NCI-H524 treated with DMSO at 0.1 percent for 48 hours (cell line): ENCODE measurements at places on chromosomes 6 and 20.

GRCh38 chr6:14921170-14921569, 324.7 kb upstream of the JARID2 start:
- DNase-seq, result no peak

DNA sequence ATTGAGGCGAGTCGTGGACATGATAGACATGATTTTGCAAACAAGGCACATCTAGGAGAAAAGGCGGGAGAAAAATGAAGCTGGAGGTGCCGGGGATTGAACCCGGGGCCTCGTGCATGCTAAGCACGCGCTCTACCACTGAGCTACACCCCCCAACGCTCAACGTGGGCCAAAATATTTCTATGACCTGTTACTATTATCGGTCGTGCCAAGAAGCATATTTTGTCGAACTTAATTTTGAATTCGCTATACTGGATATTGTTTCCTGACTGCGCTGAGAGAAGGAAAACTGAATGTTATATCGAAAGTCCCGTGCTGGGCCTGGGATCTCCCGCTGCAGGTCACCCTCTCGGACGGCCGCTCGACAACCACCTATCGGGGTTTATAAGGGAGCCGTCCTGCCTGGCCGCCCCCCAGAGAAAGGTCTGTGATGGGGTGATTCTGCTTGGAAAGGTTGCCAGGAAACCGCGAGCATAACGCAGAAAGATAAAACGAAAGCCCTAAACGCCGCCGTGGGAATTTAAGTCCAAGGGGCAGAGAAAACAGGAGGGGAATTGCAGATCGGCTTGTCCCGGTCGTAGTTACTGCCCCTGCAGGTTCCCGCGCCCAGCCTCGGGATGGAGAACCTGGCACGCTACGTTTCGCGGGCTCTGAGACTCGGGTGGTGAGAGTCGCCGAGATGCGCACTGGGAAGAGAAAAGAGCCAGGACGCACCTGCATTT, 60.0 kb downstream of the TRIM27 start:
- peak; percentile 66 for DNase-seq

DNA sequence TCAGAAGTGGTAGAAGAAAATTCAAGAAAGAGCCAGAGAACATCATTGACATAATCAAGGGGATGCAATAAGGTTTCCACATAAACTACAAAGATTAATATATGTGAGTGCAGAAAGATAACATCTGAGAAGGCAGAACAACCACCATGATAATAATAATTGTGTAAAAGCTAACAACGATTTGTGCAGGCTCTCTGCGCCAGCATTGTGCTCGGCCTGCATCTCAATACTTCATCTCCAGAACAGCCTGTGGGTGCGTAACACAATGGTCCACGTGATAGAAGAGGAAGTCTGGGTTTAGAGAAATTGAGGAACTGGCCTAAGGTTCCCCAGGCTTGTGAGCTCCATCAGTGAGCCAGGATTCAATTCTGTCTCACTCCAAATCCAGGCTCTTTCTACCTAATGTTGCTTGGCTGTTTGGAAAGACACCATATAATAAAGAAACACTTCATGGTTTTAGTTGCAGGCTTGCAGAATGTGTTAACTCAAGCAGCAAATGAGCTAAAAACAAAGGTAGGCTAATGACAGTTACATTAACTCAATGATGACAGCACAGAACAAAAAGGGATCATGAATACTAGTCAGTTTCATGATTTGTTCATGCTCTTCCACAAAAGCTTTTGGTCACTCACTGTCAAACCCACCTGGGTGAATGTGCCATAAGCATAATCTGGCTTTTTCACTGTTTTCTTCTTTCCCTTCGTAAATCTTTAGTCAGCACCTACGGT, 71.2 kb downstream of the LY86 start:
- DNase-seq, result no peak

GRCh38 chr6:97275804-97276203, 7.2 kb downstream of the MMS22L start:
- no peak for DNase-seq

DNA sequence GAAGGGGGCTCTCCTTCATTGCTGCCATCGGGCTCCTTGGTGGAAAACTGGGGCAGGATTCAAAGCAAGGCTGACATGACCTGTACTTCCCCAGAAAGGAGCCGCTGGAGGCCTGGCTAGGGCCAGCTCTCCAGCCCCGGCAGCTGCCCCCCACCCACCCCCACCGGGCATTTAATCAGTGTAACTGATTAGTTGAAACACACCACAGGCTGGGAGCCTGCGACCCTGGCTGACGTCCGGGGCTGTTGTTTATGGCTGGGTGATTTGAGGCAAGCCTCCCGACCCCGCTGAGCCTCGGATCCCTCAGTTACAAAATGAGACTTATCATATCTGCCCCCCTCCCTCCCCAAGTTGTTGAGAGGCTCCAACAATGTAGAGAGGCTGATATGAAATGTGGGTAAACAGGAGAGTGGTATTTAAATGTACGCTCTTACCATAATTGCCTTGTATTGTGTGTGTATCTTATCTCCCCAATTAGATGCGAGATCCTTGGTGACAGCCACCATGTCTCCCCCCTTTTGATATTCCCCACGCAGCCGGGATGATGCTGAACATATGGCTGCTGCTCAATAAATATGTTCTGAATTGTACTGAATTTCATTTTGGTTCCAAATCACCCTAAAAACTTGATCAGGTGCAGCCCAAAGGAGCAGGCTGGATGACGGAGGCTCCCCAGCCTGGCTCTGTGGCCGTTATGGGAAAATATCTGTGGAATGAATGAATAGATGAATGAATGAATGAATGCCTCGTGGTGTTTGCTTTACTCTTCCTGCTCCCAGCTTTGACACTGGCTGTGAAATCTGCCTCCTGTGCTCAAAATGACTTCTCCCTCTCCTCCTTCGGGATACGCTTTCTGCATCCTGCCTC, 31.8 kb upstream of the APCDD1L start:
- no peak for DNase-seq

DNA sequence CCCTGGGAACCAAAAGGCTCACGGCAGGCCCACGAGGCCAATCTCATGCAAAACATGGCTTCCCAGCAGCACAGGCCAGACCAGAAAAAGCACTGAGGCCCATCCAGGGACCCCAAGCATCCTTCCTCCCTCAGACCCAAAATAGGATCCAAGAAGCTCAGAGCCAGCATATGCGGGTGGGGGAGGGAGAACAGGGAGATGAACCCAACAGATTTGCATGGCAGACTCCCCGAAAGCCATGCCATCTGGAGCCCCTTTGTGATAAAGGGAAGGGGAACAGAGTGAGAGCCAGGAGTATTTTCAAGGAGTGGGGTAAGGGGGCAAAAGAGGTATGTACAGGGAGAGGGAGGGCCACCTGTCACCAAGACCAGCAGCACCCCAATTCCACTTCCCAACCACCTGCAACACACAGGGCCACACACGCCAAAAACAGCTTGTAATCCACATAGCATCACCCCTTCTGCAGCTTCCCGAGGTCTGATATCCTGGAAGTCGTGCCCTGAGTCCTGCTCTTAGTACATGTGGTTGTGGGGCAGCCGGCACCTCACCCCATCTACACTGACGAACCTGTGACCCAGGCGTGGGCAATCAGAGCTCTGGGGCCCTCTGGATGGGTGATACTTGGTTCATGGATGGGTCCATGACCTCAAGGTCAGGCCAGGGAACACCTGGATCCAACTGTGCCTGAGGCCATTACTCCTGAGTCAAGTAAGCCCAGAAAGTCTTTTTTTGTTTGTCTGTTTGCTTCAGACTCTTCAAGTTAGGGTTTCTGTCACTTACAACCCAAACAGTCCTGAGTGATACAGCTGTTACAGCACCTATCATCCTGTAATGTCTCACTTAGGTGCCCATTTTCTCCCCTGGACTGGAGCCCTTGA, 24.4 kb downstream of the PREX1 start:
- DNase-seq, result no peak

- no peak for DNase-seq
Measured at GRCh38 chr6:37320646-37321045, 33.1 kb upstream of the RNF8 start.

DNA sequence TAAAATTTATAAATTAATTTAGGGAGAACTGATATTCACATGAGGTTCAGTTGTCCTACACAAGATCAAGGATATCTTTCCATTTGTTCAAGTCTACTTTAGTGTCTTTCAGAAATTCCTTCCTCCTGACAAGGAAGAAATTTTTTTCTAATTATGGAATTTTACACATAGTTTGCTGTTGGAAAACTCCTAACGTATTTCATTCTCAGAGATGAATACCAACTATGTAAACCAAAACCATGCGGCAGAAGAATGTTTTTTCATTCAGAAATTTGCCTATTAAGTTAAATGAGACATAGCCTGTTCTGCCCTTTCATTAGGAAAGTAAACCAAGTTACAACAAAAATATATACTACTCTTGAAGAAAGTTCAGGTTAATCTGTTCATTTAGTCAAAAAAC, 111.2 kb upstream of the PRDM1 start:
- no peak for DNase-seq

DNA sequence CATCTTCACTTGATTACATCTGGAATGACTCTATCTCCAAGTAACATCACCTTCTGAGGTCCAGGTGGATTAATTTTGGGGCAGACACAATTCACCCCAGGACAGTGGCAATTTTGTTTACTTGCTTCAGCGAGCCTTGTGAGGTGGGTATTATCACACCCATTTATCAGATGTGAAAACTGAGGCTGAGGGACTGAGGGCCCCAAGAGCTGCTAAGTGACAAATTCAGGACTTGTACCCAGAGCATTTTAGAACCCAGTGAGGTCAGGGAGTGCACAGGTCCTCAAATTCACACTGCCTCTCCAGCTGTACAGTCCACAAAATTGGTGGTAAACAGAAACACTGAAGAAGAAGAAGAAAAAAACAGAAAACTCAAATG, 125.2 kb upstream of the PMEPA1 start:
- no peak for DNase-seq

GRCh38 chr6:91713911-91714310, 1127.0 kb upstream of the MAP3K7 start:
- no peak for DNase-seq

DNA sequence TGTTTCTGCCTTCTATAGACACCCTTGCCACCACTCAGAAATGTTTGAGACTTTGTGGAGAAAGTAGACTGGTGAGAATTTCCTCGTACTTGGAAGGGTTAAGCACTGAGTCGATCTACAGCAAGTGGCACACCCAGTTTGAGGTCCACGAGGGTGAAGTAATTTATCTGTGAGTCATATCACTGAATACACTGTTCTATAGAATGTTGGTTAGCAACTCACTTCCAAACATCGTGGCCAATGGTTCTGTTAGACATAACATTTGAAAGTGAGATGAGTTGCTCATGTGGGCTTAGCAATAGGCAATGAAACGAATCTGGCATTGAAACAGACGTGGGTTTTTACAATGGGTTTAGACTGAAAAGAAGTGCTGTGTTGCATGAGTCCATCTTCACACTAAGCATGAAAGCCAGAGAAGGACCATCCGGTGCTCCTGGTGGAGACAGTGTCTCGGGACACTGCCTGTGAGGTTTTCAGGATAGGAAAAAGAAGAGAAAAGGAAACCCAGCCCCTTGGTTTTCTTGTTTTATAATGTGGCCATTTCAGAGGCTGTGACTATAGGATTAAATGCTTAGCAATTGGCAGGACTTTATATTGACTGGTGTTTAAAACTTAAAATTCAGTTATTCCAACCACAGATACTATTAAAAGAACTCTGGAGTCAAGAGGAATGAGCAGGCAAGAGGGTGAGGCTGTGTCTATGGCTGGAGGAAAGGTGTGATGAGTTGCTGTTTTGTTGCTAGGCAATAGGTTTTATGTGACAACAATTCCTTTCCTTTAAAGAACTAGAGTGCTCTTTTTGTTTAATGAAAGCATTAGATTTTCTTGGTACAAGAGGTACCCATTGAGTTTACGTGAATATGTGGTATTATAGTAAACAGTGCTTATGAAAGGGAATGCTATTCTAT, 31.0 kb upstream of the EZR start:
- no peak for DNase-seq

- no peak for DNase-seq
Measured at GRCh38 chr6:106555767-106556166, 73.5 kb downstream of the RTN4IP1 start.

- DNase-seq, result peak; percentile 75
Measured at GRCh38 chr6:92114091-92114675, 1305.2 kb downstream of the EPHA7 start.

- no peak for DNase-seq
Measured at GRCh38 chr6:2940010-2940850, 31.1 kb downstream of the SERPINB6 start.

GRCh38 chr6:108395297-108395696, 100.4 kb downstream of the AFG1L start:
- no peak for DNase-seq

- DNase-seq, result no peak
Measured at GRCh38 chr20:62924442-62925075, 1.7 kb downstream of the DIDO1 start.

DNA sequence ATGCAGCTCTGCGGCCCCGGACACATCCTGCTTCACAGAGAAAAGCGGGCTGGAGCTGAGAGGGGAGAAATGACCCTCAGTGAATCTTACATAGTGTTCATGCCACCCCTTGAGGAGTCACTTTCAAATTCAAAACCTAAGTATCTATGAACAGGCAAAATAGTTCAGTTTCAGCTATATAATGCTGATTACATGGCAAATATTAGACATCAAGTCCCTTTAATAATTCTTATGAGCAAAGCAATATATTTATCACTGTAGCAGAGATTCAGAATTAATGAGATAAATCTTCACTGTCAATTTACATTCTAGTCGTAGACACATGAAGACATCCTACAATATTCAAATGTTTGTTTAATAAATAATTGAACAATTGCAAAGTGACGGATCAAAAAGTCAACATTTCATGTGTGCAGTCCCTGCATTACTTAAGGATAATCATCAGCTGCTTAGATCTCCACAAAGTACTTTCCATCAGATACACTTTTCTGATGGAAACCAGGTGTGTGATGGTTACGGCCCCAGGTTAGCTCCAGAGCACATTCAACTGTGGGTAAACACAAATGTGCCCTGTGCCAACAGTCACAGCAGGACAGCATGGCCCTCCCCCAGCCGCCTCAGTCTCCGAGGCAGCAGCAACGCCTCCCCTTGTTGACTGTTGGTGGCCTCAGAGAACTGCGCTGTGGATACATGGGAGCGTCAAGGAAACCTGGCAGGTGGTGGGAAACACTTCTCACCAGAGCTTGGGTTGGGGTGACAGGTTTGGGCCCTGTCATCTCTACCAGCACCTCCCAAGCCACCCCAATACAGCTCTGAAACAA, 787 bp upstream of the PRR18 start:
- no peak for DNase-seq

DNA sequence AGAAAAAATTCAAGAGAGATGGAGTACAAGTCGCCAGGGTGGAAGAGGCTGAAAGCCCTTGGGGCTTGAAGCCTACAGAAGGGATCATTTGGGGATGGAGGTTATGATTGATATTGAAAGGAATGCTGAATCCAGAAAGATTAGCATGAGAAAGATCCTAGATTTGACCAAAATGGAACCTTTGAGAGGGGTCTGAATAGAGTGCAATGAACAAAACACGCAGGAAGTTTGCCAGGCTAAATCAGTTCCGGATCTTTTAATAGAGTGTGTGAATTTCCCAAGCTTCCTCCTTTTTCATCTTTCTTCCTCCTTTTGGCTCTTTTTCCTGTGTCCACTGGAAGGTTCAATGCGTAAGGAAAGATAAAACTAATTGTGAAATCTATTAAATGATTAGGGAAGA, 15.3 kb downstream of the IPCEF1 start:
- DNase-seq, result no peak
